T-helper 17 cell (primary cell): ENCODE measurements at places on chromosomes 6 and 20.

GRCh38 chr6:134323698-134324097, 5.8 kb upstream of the SGK1 start:
- DNase-seq, result no peak

GRCh38 chr20:34495307-34495706, 20.9 kb upstream of the DYNLRB1 start:
- no peak for DNase-seq

GRCh38 chr20:5433352-5433751, 116.6 kb upstream of the PROKR2 start:
- DNase-seq, result no peak

DNA sequence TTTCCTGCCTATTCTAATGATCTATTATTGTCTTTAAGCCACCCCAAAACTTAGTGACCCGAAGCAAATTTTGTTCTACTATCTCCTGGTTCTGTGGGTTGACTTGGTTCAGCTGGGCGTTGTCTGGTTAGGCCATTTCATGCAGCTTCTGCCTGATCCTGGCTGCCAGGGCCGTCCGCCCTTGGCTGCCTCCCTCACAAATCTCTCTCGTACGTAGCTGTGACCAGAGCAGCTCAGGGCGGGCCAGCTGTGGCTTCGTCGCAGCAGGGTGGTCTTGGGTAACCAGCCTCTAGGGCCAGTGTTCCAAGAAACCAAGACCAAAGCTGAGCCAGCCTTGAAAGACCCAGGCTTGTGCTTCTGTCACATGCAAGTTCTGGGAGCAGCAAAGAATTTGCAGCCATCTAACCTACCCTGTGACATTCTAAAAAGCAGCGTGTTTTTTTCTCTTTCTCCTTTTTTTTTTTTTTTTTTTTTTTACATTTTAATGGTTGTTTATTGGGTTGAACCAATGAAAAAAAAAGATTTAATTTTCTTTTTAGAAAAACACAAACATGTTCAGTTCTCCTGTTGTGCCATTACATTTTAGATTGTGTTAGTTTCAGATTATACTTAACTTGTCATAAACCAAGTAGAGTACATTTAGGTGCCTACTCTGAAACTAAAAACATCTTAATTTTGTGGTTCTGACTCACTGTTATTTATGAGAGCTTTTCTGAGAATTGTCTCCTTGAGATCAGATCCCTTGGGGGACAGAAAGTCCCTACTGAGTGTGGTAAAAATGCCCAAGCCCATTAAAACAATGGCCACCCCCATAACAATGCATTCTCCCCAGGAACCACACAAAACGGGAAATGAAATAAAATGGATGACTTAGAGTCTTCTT, 83.9 kb downstream of the ZDHHC14 start:
- DNase-seq, result no peak

GRCh38 chr6:105609375-105609991, 206.6 kb upstream of the PREP start:
- no peak for DNase-seq

DNA sequence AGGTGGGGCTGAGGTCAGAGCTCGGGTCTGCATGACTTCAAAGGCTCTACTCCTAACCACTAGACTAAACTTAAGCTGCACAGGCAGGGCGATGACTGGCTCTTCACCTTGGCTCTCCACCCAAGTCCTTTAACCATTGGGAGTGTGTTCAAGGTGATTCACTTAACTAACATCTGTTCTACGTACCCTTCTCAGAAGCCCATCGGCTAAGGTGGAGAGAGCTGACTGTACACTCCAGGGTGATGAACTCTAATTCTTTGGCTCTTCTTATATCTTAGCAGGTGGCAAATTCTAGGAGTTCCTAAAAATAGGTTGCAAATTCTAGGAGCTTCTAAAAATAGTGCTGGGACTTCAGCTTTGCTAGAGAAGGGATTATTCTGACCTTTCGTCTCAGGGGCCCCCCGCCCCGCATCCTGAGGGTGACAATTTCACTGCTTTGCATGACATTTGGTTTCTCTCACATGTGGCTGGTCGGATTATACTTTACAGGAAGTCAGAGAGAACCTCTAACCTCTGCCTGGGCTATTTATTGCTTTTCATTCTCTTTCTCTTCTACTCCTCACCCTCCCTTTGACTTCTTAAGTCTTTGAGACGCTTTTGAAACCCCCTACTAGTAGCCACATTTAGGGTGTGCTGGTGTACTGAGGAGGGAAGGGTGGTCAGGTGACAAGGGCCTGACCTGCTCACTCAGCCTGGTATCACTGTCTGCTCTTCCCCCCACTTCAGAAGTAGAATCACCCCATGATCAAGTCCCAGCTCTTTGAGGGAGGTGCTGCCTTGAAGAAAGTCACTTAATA, 55.5 kb downstream of the PRDM1 start:
- no peak for DNase-seq

DNA sequence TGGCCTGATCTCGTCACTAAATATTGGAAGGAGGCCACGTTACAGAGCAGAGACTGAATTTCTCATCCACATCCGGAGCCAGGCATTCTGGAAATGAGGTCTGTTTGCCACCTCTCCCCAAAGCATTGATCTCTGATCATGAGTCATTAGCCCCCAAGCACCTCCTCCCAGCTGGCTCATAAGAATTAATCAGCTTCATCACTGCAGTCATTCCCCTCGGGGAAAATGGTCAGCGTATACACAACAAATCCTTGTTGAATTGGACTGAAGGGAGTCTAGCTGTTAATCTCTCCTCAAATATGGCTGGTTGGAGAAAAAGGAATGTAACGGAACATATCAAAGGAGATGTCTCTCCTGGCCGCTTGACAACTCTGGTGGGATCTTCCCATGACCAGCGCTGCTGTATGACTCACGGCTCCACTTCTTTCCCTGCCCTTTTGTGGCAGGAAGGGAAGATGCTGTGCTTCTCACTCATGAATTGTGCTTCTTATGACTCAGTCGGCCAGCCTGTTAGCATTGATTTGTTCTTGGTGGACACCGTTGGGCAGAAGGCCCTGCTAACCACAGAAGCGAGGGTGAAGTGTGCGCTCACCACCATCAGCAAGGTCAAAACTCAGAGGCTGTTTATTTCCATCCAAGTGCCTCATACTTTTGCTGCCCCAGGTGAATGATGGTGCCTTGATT, 76.7 kb downstream of the RNF182 start:
- no peak for DNase-seq
